ENCODE measurements at places on chromosomes 2 and 18. TPM values are rescaled to one million over a fixed set of nuclear protein-coding genes. Genes with fewer than 3 reads are reported as not detected.

Gene ACVR1C
- polyA plus RNA-seq = 0.72 TPM

- no peak for DNase-seq
- no peaks in the 10 kb centered on the region for H3K36me3 ChIP-seq
- H3K4me1 ChIP-seq = no peaks in the 10 kb centered on the region
- H3K27ac ChIP-seq = no peak overlapping the region
- no peaks in the 10 kb centered on the region for H3K27me3 ChIP-seq
These were observed 710.4 kb downstream of the RNF144A start for GRCh38 chr2:7627583-7627982.

DNA sequence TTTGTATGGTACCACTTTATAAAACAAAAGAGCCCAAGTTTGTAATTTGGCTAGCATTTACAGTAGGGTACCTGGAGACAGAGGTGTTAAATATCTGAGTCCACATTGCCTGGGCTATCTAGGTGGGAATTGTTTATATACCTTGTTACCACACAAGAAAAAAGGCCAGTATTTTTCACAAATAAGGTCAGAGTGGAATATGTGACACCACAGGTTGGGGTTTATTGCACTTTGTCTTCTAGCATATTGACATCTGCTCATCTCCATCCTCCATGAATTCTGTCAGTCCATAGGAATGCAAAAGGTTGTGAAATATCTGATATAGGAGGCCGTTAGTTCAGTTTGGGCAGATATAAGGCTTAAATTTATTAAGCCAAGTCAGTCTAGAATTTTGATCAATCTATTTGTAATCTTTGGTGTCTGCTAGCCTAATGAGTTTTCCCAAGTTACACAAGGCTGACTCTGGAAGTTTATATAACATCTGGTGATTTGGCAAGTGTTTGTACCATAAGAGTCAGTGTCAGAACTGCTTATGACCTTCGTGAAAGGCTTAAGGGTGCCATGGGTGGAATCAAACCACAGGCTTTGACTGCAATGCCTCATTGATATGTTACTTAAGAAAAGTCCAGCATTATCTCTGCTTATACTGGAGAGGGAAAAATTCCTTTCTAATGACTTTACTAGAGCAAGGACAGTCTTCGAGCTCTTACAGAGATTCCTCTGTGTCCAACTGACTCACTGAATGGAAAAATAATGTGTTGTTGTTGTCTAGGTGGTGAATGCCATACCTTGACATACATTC lies 11.3 kb upstream of the DPP4 start:
- no peak for DNase-seq
- no peak overlapping the region for H3K4me3 ChIP-seq
- H3K36me3 ChIP-seq = no peaks in the 10 kb centered on the region

DNA sequence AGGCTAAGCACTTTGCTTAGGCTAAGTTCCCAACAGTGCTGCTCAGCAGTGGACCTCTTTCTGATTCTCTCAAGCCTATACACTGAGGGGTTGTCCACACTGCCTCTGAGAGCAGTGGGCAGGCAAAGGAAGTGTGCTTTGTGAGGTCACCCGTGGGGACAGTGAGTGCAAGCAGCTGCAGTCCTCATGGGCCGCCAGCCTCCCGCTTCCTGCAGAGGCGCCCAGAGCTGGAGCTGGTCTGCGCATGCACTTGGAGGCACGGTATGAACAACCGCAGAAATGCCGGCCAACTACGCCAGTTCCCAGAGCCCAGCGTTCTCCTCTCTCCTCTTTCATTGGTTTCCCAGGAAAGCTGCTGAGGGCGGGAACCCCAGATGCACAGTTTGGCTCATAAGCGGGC lies 149.5 kb upstream of the DLX2 start:
- H3K36me3 ChIP-seq = no peaks in the 10 kb centered on the region
- H3K4me1 ChIP-seq = peaks cover 3% of the 10 kb centered on the region
- no peak overlapping the region for H3K27ac ChIP-seq
- DNase-seq = no peak
- no peaks in the 10 kb centered on the region for H3K27me3 ChIP-seq
- H3K4me3 ChIP-seq = no peak overlapping the region

- H3K4me1 ChIP-seq = peaks cover 5% of the 10 kb centered on the region
- no peaks in the 10 kb centered on the region for H3K36me3 ChIP-seq
- H3K27me3 ChIP-seq = no peaks in the 10 kb centered on the region
- H3K27ac ChIP-seq = peak overlapping the region; percentile 58
- no peak overlapping the region for H3K4me3 ChIP-seq
These were observed 391.2 kb downstream of the PTPRM start for GRCh38 chr18:7958081-7958896.

Gene CBLN2
- polyA plus RNA-seq = 0.11 TPM

Gene BCL2
- polyA plus RNA-seq = 2.9 TPM

Gene LAMA1
- 0.16 TPM for polyA plus RNA-seq

- peak; percentile 73 for DNase-seq
- H3K36me3 ChIP-seq = no peaks in the 10 kb centered on the region
- H3K27ac ChIP-seq = peak within 1 kb of the TSS; percentile 7
- no peaks in the 10 kb centered on the region for H3K4me1 ChIP-seq
- H3K4me3 ChIP-seq = peak within 1 kb of the TSS; percentile 32
These were observed at the start of gene FBLN7 for GRCh38 chr2:112138159-112139032. Gene FBLN7 (plus strand): TSS chr2:112138385. CDS start chr2:112138656, 271 bp downstream.

Gene DES
- 283 TPM for polyA plus RNA-seq

DNA sequence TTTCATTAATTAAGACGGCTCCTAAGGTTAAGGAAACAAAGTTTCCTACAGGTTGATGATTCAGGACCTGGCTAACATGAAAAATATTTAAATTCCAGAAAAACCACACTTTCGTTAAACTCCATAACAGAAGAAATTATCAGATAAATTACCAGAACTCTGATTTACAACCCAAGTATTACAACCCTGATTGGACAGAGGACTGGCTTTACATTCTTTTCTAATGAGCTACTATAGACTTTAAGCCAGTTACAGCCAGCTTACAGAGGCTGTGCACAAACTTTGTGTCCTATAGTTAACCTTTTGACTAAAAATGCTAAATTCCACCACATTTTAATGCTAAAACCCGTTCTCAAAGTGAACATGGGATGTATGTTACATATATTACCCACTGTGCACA lies 458.6 kb downstream of the KCNJ3 start:
- H3K27me3 ChIP-seq = no peaks in the 10 kb centered on the region
- no peaks in the 10 kb centered on the region for H3K4me1 ChIP-seq
- DNase-seq = no peak
- no peak overlapping the region for H3K27ac ChIP-seq

Gene METTL5
- 52.8 TPM for polyA plus RNA-seq

DNA sequence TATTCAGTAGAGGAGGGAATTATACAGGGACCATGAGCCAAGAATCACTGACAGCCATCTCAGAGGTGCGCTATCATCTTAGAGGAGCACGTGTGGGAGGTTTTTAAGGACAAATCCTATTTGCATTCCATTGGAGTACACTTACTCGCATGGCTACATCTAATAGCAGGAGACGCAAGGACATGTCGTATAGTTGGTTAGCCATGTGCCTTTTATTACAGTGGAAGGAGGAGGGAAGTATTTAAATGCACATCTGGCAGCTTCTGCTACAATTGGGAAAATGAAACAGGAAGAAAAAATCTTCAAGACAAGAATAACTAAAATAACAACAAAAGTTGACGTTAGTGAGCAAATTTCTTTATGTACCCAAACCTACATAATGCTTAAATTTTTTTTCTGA lies 86.5 kb upstream of the UGP2 start:
- H3K27ac ChIP-seq = no peak overlapping the region
- DNase-seq = no peak
- no peaks in the 10 kb centered on the region for H3K27me3 ChIP-seq
- no peaks in the 10 kb centered on the region for H3K4me1 ChIP-seq
- H3K4me3 ChIP-seq = no peak overlapping the region

DNA sequence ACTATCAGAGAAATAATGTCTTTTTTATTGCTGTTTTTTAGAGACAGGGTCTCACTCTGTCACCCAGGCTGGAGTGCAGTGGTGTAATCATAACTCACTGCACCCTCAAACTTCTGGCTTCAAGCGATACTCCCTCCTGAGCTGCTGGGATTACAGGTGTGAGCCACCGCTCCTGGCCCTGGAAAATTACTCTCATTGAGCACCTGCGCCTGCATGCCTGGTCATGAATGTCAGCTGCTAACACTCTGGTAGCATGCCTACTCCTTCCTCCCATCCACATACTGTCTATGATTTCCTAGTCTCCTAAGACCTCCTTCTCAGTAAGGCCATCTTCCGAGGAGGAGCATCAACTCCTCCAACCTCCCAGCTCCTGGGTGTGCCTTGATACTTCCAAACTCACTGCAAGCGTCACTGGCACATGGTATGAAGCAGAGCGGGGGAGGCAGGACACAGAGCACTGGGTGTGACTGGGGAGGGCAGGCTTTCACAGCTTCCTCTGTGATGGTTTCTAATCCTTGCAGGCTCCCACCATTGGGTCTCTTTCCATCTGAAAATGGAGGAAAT lies 1.6 kb upstream of the MAP2 start:
- H3K36me3 ChIP-seq = no peaks in the 10 kb centered on the region
- H3K27ac ChIP-seq = no peak overlapping the region
- H3K27me3 ChIP-seq = no peaks in the 10 kb centered on the region
- no peak overlapping the region for H3K4me3 ChIP-seq
- peaks cover 17% of the 10 kb centered on the region for H3K4me1 ChIP-seq

- H3K27me3 ChIP-seq = no peaks in the 10 kb centered on the region
- peak overlapping the region; percentile 36 for H3K27ac ChIP-seq
- DNase-seq = no peak
- no peak overlapping the region for H3K4me3 ChIP-seq
These were observed 117.3 kb upstream of the SEC11C start for GRCh38 chr18:59022167-59022945.

Gene SPATA3
- polyA plus RNA-seq = not detected

- H3K36me3 ChIP-seq = no peaks in the 10 kb centered on the region
- H3K4me3 ChIP-seq = no peak overlapping the region
- H3K4me1 ChIP-seq = no peaks in the 10 kb centered on the region
- no peaks in the 10 kb centered on the region for H3K27me3 ChIP-seq
- H3K27ac ChIP-seq = no peak overlapping the region
These were observed 160.1 kb downstream of the TWIST2 start for GRCh38 chr2:239008004-239008403.

Gene TFPI
- polyA plus RNA-seq = 19.7 TPM

DNA sequence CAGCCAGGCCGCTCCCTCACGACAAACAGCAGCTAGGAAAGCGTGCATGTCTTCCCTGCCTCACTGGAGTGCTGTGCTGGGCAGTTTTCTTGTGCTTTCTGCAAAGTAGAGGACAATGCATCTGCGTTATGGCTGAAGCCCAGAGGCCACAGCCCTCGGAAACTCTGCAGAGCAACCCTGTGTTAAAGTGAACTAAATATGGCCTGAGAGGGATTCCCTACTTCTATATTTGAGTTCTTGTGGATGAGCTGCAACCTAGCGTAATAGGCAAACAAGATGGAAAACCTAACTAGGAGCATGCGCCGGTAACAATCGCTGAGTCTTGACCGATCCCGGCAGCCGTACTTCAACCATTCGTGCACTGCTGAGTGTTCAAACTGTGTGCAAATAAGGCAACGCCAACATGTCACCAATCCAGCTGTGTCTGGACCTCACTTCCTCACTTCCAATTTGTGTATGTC lies 471.9 kb upstream of the HS6ST1 start:
- no peaks in the 10 kb centered on the region for H3K36me3 ChIP-seq
- H3K27ac ChIP-seq = no peak overlapping the region
- no peaks in the 10 kb centered on the region for H3K27me3 ChIP-seq
- no peak for DNase-seq
- no peaks in the 10 kb centered on the region for H3K4me1 ChIP-seq

DNA sequence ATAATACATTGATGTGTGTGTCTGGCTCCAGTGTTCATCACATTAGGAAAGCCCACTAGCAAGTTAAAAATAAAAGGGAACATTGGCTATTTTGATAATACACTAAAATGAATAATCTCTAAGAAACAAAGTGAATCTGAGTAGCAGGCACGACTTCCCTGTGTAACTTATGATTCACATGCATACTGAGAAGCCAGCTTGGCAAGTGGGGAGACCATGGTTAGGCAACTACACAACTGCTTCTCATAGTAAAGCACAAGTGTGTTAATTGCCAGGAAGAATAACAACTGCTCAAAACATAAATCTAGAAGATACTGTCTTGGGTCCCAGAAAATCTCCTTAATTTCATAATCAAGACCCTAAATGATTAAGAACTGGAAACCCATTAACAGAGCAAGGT lies 4.0 kb downstream of the MYO5B start:
- peaks cover 13% of the 10 kb centered on the region for H3K4me1 ChIP-seq
- H3K27me3 ChIP-seq = peaks cover 16% of the 10 kb centered on the region
- H3K4me3 ChIP-seq = no peak overlapping the region

GRCh38 chr2:125698280-125698679 lies 957.7 kb upstream of the GYPC start:
- no peaks in the 10 kb centered on the region for H3K27me3 ChIP-seq
- no peaks in the 10 kb centered on the region for H3K36me3 ChIP-seq
- no peaks in the 10 kb centered on the region for H3K4me1 ChIP-seq
- H3K27ac ChIP-seq = no peak overlapping the region
- no peak for DNase-seq

Gene SRD5A2
- 0.03 TPM for polyA plus RNA-seq

Gene AQP12B
- polyA plus RNA-seq = 0.48 TPM

- no peaks in the 10 kb centered on the region for H3K27me3 ChIP-seq
- DNase-seq = peak; percentile 9
- H3K4me1 ChIP-seq = no peaks in the 10 kb centered on the region
- H3K4me3 ChIP-seq = no peak overlapping the region
- H3K36me3 ChIP-seq = no peaks in the 10 kb centered on the region
These were observed 34.6 kb upstream of the STK17B start for GRCh38 chr2:196205881-196206435.

DNA sequence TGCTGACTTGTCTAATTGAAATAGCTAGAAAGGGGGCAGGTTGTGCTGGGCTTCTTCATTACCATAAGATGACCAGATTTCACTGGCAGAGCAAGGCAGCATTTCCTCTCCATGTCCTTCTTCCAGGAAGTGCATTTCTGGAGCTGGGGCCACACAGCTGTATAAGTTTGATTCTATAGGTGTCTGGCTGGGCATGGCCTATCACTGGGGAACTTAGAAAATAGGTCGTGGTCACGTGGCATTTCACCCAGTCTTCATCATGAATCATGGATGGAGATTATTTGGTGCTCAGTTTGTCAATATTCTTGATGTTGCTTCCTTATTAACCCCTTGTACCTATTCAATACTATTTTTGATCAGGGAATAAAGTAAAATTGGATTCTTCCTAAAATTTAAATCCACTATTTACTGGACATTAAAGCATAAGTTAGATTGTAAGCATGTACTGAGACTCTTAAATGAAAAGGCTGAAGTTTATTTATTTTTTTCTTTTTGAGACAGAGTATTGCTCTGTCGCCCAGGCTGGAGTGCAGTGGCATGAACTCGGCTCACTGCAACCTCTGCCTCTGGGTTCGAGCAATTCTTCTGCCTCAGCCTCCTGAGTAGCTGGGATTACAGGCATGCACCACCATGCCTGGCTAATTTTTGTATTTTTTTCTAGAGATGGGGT lies 49.5 kb upstream of the TMEM87B start:
- H3K27me3 ChIP-seq = no peaks in the 10 kb centered on the region
- peak overlapping the region; percentile 69 for H3K27ac ChIP-seq
- H3K4me3 ChIP-seq = no peak overlapping the region
- no peaks in the 10 kb centered on the region for H3K36me3 ChIP-seq
- peaks cover 9% of the 10 kb centered on the region for H3K4me1 ChIP-seq

DNA sequence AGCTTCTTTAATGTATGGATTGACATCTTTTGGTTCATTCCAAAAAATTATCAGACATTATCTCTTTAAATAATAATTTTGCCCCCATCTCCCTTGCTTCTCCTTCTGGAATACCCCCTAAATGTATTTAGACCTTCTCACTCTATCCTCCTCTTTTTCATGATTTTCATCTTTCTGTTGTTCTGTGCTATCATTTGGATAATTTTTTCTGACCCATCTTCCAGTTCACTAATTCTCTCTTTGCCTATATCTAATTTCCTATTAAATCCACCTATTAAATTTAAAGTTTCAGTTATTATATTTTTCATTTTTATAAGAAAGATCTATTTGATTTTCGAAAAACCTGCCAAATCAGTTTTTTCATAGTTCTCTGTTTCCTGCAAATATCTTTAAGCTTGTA lies 67.8 kb upstream of the ODC1 start:
- H3K4me1 ChIP-seq = no peaks in the 10 kb centered on the region
- no peak for DNase-seq
- no peak overlapping the region for H3K4me3 ChIP-seq
- no peaks in the 10 kb centered on the region for H3K27me3 ChIP-seq

Gene SKOR2
- not detected for polyA plus RNA-seq
